ENCODE measurements at places on chromosomes 12 and 14.

DNA sequence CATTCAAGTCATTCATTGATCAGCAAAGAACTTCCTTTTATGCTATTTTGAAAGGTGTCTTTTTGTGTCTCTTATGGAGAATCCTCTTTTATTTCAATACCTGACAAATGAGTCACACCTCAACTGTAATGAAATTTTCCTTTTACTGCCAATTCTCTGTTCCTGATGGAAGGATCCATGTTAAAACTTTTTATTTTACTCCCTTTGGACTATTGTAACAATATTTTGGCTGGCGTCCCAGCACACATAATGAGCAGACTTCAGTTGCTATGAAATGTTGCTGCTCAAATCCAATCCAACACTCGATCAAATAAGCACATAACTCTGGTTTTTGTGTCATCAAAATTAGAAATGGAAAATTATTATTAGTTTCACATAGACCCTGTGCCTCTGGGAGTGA is 21.9 kb upstream of the SLC15A5 start:
- no peak for DNase-seq

DNA sequence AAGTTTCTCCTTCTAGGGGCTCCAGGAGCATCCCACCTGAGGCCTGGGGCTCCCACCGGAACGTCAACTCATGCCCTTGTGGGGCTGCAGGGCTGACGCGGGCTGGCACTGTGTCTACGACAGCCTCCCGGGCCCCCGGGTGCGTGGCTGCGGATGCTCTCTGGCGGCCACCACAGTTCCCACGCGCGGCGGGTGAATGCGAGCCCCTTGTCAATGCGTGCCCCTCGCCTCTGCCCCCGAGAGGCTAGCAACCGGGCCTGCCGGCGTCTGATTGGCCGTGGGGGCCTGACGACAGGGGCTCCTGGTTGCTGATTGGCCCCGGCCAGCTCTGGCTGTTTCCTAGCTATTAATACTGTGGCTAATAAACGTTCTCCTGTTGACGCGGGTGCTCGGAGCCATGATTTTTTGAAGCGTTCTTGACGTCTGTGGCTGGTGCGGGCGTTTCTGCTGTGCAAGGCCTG is 1.8 kb upstream of the MEG3 start:
- no peak for DNase-seq

- no peak for DNase-seq
Measured at GRCh38 chr14:92481386-92481785, 32.2 kb upstream of the RIN3 start.

GRCh38 chr14:34368115-34368970 is 93.7 kb downstream of the SPTSSA start:
- no peak for DNase-seq

GRCh38 chr12:53586745-53587144 is 39.4 kb downstream of the ATF7 start:
- DNase-seq, result no peak

- no peak for DNase-seq
Measured at GRCh38 chr14:54362089-54362504, 34.7 kb upstream of the CDKN3 start.

DNA sequence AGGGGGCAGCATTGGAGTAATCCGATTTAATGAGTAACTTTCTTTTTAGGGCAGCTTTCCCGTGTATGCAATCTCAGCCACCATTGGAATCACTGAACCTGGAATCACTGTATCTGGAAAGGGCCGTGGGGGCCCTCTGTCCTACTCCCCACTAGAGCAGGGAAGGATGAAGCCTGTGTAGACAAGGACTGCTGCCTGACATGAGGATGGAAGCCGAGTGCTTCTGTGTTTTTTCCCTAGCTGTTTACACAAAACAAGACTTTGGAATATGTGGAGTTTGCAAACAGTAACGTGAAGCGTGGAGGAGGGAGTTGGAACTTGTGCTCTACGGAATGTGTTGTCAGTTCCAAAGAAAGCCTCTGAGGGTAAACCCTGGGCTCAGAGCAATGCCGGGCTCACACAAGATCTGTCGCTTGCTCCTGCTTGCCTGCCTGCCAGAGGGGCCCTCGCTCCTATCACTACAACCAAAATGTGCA is 32.4 kb upstream of the HDAC7 start:
- DNase-seq, result no peak

DNA sequence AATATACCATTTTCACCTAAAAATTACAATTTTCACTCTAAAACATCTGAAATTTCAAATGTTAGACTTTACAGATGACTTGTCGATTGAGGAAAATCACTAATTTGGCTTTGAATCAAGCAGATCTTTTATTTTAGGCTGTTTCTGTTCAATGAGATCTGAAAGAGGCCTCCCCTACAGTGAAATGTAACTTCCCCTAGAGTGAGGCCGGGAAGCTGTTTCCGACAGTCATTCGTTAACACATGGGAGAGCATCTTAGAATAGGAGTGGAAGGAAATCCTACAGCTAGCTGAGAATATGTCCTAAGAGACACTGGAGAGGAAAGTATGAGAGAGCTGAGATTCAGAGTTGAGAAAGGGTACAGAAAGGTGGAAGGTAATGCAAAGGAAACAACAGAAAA is 5.7 kb upstream of the C14orf93 start:
- no peak for DNase-seq

DNA sequence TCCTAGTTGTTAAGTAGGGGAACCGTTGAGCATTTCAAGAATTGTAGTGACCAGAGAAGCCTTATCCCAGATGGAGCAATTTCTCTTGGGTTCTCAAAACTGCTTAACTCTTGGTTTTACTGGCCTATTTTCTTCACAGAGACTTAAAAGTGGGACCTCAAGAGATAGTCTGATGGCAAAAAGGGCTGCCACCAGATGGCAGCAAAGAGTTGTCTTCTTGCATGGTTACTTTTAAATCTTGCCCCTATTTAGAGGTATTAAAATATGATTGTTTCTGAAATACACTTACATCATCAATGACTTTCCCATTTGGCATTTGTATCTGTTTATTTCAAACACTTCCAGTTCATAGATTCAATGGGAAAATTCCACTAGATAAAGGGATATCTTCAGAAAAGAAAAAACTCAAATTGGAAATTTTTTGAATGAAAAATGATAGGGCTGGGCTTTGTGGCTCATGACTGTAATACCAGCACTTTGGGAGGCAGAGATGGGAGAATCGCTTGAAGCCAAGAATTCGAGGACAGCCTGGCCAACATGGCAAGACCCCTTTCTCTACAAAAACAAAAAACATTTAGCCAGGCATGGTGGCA is 69.9 kb upstream of the CNTN1 start:
- no peak for DNase-seq
